ENCODE measurements at places on chromosomes 2 and 18.

DNA sequence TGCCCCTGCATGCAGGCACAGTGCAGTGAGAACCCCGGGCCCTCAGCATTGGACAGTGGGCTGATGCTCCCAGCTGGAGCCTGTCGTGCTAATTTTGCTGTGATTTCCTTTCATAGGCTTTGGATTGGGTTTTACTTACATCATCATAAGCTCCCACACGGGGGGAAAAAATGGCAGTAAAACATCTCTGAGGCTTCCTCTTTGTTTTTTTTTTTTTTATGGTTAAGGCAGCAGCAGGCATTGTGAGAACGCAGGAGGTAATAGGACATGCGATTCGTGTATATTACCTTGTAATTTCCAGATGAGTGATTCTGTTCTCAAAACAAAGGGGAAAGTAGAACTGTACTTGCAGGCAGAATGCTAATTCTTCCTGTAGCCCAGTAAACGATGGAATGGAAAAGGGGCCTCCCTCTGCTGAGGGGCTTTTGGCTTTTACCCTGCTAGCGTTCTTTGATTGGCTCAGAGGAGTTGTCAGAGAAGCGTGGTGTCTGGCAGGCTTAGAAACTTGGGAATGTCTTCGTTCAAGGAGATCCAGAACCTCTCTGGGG is 89.7 kb downstream of the NPAS2 start:
- no peak for DNase-seq

DNA sequence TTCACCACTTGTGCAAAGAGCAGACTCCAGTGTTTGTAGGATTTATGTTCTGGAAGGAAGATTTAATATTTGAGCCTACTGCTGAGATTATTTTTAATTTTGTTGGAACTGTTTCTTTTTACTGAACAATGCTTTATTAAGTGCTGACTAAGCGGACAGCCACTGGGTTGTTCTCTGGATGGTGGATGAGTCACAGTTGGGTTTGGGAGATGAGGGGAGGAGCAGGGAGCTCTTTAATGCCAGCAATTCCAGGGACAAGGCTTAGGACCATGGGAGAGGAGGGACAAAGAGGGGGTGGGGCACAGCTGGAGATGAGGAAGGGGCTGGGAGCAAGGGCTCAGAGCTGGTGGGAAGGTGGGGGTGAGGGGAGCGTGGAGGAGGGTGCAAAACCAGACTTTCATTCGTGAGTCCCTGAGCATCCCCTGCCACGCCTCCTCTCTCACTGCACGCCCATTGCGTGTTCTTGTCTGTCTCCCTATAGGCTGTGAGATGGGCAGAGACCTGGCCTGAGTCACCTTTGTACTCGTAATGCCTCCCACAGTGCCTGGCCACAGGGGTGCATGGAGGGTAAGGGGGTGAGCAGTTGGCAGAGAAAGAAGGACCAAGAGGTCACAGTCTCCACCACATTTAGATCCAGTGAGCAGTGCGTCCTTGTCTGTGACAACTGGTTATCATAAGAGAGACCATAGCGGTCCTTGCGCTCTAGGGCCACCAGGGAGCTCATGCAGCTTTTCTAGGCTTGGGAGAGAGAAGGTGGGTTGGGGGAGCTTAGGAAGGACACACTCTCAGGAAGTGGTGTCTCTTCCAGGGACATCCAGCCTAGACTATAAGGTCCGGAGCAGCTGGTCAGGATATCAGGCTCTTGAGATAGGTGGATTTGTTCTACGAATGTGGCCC is 18.4 kb downstream of the SLC4A3 start:
- peak; percentile 28 for DNase-seq

DNA sequence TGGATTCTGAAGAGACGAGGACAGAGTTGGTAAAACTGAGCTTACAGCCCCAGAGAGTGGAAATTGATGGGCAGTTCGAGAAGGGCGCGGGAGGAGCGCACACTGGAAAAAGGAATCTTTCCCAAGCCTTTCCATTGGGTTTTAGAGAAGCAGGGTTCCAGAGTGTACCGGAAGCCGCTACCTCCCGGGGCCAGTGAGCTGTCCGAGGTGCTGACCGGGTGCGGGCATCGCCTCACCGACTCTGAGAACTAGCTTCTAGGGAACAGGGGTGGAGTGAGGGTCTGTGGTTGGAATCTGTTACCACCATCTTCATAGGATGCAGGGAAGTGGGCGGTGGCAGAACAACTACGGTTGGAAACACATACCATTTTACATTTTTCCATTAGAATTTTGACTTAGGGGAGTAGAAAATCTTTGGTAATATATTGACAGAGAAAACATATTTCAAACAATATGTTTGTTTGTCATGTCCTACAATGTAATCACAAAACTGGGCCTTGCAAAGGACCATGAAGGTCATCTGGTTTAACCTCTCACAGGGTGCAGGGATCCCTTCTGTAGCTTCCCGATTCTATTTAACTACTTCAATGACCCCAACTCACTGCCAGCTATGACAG is 724 bp downstream of the NMS start:
- no peak for DNase-seq

DNA sequence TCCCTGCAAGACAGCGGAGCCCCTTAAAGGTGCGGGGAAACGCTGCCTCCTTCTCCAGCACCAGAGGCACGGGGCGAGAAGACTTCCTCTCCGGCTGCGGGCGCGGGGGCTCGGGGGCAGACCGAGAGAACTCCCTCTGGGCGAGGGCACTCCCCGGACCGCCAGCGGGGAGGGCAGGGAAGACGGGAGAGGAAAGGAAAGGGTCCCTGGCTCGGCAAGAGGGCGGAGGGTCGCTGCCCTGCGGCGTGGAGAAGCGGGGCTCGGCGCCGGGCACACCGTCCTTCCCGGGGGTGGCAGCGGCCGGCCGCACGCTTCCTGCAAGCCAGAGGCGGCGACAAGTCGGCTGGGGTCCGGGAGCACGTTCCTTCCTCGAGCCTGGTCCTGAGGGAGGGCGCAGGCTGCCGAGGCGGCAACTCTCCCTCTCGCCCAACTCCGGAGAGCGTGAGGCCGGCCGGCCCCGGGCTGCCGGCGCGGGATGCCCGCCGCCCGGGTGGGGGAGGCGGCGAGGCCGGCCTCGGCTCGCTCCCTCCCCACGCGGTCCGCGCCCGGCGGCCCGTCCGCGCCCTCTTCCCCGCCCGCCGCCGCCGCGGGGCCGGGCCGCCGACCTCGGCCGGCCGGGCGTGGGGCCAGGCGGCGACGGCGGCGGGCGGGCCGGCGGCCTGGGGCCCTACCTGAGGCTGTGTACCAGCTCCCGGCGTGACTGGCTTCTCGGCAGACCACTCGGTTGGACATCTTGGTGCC is 1.1 kb downstream of the MEMO1 start:
- DNase-seq: no peak

DNA sequence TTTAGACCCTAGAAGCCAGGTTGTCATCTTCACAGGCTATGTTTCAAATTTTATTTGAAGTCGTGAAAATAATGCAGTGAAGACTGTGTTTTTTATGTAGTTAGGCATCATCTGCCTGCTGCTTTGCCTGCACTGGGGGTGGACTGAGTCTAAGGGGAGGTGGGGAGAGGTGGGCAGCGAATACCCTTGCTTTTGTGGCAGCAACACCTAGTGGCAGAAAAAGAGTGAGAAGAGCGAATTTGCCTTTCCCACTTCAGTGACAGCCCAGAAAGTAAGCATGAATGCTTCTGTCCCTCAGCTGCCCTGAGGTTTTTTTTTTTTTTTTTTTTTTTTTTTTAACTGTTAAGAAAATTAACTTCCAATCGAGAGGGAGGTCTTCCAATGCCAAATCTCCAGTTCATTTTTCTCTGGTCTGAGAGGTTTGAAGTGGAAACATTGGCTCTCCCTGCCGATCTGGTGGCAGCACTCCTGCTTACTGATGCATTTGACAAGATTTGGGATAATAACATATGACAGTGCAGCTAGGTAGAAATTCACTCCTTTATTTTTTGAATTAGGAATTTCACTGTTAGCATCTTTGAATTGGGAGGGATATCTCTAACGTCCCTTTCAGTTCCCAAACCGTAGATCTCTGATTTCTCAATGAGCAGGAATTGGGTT is 60.3 kb upstream of the LYPD6B start:
- DNase-seq: no peak

DNA sequence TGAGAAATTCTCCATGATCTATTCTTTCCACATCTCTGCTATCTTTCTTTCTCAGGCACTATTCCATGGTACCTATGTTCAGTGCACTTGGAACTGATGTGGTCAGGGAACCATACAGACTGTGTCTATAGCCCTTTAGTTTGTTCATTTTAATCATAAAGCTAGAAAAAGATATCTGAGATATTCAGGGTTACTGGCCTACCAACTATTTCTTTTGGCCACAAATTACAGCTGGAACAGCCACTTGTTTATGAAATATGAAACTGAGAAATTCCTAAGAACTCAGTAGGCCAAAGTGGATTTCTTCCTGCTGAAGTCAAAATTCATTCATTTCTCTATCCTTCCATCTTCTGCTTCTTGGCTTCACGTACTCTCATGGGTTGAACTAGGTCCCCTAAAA is 22.8 kb upstream of the LYPD1 start:
- DNase-seq: no peak

- no peak for DNase-seq
These were observed 88.7 kb upstream of the WDSUB1 start for GRCh38 chr2:159375241-159375640.

DNA sequence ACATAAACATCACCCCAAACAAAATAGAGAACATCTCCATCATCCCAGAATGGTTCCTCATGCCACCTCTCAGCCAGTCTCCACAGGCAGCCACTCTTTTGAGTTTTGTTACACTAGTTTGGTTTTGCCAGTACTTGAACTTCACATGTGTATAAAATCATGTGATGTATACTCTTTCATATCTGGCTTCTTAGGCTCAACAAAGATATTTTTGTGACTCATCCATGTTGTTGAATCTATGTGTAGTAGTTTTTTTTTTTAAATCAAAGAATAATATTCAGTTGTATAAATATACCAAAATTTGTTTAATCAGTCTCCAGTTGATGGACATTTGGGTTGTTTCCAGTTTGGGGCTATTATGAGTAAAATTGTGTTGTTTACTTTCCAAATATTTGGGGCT is 75.9 kb downstream of the PMS1 start:
- no peak for DNase-seq

DNA sequence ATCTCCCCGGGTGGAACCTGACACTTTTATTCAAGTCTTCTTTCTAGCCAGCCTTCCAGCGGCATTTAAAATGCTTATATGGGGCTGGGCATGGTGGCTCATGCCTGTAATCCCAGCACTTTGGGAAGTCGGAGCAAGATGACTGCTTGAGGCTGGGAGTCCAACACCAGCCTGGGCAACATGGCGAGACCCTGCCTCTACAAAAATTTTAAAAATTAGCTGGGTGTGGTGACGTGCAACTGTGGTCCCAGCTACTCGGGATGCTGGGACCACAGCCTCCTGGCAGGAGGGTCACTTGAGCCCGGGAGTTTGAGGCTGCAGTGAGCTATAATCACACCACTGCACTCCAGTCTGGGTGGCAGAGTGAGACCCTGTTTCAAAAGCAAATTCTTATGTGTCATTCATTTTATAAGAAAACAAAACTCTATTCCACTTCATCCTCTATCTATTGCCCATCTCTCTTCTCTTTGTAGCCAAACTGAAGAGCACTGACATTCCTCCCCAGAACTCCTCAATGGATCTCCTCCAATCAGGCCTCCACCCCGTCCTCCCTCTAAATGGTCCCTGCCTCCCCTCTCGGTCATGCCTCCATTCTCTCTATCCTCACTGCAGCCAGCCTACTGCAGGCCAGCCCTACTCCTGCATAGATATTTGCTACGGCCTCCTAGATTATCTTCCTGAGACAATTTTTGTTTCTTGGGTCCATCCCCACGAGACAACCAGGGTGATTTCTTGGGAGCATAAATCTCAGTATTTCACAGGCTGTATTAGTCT is 18.0 kb upstream of the RHOB start:
- DNase-seq: no peak

DNA sequence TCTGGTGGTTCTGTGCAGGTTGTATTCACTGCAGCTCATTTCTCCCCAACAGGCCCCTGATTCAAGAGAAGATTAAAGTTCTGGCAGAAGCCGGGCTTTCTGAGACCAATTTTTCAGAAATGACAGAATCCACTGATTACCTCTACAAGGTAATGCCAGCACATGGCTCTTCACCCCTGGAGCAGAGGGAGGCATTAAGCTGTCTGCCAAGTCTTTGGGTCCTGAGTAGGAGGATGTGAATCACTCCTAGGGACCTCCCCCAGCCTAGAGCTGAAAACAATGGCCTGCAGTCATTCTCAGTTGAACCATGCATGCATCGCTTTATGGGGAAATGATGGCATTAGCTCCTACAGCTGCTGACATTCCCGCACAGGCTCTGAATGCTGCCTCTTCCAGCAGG is 20.5 kb upstream of the RPL37A start:
- peak; percentile 16 for DNase-seq

DNA sequence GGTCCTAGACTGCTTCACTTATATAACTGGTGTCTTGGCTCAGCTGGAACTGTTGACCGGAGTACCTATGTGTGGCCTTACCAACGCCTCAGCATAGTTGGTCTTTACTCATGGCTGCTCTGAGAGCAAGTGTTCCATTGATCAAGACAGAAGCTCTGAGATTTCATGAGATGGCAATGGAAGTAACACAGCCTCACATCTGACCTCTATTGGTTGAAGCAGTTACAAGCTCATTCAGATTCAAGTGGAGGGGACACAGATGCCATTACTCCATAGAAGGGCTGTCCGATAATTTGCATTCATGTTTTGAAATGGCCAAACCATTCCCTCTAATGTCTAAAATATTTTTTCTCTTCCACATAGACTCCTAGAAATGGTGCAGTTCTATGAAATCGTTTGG is 46.4 kb upstream of the STK39 start:
- DNase-seq: no peak

DNA sequence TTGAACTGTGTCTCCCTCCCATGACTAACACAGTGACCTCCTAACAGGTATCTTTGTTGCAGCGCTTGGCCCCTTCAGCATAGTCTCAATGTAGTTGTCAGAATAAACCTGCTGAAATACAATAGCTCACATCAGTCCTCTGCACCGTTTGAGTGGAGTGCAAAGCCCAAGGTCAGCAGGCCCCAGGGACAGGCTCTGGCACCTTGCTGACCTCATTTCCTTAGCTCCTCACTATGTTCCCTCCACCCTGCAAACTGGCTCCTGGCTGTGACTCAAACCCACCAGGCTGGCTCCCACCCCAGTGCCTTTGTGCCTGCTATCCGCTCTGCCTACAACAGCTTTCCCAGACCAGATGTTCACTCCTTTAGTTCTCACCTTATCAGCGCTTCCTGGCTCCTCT is 146.7 kb downstream of the LRATD1 start:
- no peak for DNase-seq
